HS-27A (cell line): ENCODE measurements at places on chromosomes 6 and 20.

GRCh38 chr6:36516559-36516958, 30.7 kb downstream of the STK38 start:
- no peak for DNase-seq

- no peak for DNase-seq
Observed at GRCh38 chr6:138491017-138491416, 8.3 kb downstream of the NHSL1 start.

DNA sequence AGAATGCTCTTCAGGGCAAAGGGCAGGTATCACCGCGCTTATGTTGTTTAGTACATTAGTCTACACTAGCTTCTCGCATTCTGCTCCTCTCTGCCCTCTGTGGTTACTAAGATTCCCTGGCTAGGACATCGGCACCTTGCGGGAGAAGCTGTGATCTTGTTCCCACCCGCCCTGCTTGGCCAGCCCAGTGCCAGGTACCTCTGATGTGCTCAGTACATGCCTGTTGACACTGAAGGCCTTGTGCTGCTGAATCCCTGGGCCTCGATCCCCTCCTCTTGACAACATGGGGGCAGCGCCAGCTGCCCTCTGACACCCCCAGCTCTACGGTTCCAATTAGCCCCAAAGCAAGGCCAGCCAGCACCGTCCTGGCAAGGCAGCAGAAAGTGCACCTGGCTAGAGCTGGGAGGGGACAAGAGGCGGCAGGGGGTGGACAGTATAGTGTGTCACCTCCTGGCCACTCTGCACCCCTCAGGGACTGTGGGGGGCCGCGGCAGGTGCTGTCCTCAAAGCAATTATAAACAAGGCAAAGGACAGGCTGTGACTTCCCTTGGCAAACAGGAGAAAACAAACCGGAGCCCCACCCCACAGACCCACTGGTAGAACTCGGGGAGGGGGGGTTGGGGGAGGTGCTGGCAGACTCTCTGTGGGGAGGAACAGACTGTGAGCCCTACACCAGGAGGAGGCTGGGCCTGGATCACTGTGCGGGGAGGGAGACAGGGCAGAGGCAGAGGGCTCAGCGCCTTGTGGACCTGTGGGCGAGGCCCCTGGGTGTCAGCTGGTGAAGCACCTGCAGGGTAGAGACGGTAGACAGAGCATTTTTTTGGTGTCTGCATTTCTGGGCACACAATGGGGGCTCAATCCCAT, 7.1 kb downstream of the TFEB start:
- no peak for DNase-seq

- no peak for DNase-seq
Observed at GRCh38 chr6:105886066-105886813, 199.9 kb upstream of the PRDM1 start.
